ENCODE measurements at places on chromosomes 13 and 19. TPM values are rescaled to one million over a fixed set of nuclear protein-coding genes. Genes with fewer than 3 reads are reported as not detected.
A peak's percentile ranks its signal among the peaks of the same experiment; 100 is the strongest.

The CBY2 gene
- not detected for total RNA-seq

The TPTE2 gene
- total RNA-seq = not detected

The PSG5 gene
- 0.64 TPM for total RNA-seq

The MADCAM1 gene
- 0.23 TPM for total RNA-seq

The CEACAM21 gene
- not detected for total RNA-seq

The SIGLEC10 gene
- not detected for total RNA-seq

The SCN1B gene
- total RNA-seq = 2.3 TPM

The IGSF23 gene
- total RNA-seq = not detected

- DNase-seq = peak; percentile 91
These were observed 1227.1 kb downstream of the SLITRK1 start for GRCh38 chr13:82654861-82655855.

DNA sequence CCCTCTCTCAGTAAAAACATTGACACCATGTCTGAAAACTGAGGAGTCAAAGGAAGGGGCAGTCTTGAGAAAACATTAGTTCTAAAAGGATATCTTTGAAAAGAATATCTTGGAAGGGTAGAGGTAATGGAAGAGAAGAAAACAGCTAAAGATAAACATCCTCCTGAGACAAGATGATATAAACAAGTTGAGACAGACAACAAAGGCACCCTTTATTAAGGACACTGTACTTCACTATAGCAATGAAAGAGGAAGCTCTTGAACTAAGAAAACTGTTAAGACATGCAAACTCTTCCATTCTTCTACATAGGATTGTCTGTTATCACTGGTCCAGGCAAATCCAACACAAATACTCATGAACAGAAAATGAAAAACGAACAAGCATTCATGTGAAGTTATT is 46.3 kb downstream of the MTMR6 start:
- DNase-seq = no peak

- no peak for DNase-seq
These were observed 207.3 kb downstream of the DLEU7 start for GRCh38 chr13:50636007-50636704.

- no peak for DNase-seq
These were observed 3.6 kb downstream of the TPT1 start for GRCh38 chr13:45337395-45337794.

- no peak for DNase-seq
These were observed 19.8 kb downstream of the LRRC4B start for GRCh38 chr19:50548191-50549058.

GRCh38 chr19:19542507-19542906 is 4.4 kb downstream of the CILP2 start:
- DNase-seq = no peak

DNA sequence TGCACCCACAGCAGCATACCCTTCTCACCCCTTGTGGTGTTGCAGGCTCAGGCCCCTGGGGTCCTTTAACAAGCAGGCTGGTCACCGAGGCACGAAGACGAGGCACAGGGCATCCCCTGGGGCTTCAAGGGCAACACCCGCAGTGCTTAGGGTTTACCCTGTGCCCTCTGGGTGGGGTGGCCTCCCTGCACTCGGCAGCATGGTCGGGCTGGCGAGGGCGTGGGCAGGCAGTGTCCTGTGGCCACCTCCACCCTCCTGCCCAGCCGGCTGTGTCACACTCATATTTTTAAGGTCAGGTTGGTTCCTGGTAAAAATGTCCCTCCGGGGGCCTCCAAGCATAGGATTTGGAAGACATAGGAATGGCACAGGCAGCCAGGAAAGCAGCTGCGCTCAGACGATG is 11.4 kb upstream of the ZNF135 start:
- DNase-seq = no peak

GRCh38 chr13:20002787-20003186 is 44.3 kb downstream of the ZMYM2 start:
- DNase-seq = no peak

DNA sequence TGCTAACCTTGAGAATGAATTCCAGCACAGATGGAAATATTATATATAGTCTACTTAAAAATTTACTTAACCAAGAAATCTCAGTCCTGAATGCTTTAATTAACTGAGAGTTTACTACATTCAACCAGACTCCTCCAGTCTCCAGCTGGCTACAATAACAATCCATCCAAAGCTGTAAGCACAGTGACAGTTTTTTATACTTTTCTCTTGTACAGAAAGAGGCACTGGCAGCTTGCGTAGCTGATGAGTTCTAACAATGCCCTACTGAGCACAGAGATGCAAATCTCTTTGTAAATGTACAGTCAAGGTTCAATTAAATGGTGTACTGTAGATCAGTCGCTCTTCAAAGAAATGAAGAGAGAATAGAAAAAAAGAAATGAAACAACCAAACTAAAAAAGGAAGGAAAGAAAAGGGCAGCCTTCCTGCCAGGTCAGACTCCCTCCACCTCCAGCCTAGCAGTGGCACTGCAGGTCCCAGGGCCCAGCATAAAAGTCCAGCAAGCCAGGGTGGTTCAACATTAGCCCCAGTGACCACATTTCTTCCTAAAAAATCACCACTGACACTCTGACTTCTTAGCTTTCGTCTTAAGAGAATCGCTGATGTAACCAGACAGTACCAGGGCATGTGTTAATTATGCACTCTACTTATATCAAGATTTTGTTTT is 88.4 kb downstream of the SACS start:
- no peak for DNase-seq

- peak; percentile 36 for DNase-seq
These were observed 12.8 kb upstream of the SELENOW start for GRCh38 chr19:47765523-47766358.

- DNase-seq = no peak
These were observed 36.6 kb upstream of the MEDAG start for GRCh38 chr13:30869491-30869890.

- DNase-seq = no peak
These were observed 242.1 kb downstream of the DACH1 start for GRCh38 chr13:71624653-71625600.

GRCh38 chr13:74969419-74969818 is 512.5 kb downstream of the TBC1D4 start:
- no peak for DNase-seq

All from LHCN-M2 (cell line).